ENCODE measurements at places on chromosomes 5 and 9. TPM values are rescaled to one million over a fixed set of nuclear protein-coding genes. Genes with fewer than 3 reads are reported as not detected.

DNA sequence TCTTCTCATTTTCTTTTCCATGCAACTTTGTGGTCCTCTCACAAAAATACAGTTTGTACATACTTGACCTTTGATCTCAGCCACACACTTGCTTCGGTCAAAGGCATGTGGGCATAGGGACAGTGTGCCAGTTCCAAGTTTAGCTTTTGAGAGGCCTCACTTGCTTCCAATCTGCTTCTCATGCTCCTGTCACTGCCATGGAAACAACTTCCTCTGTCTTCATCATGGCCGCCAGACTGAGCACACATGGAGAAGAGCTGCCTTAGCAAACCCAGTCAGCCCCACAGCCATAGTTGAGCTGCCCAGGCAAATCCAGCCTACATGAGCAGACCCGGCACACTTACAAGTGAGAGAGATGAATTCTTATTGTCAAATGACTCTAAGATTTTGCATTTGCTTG is 138.2 kb upstream of the TUSC1 start:
- no peaks in the 10 kb centered on the region for H3K4me1 ChIP-seq
- H3K4me3 ChIP-seq, result no peak overlapping the region
- no peaks in the 10 kb centered on the region for H3K36me3 ChIP-seq
- no peaks in the 10 kb centered on the region for H3K27me3 ChIP-seq

DNA sequence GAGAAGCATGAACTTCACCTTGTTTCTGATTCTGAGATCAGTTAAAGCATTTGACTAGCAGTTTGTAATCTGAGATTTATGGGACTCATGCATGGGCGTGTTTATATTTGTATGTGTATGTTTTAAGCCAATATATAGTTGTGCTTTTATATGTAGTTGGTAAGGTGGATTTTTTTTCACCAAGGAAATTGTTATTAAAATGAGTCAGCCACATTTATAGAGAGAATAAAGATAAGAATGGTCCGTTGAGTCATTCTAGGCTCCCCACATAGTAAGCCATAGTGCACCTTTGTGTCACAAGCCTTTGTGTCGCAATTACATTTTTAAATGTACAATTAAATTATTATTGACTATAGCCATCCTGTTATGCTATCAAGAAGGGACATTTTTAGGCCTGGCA is 89.0 kb downstream of the NLN start:
- no peaks in the 10 kb centered on the region for H3K27me3 ChIP-seq
- peaks cover 26% of the 10 kb centered on the region for H3K4me1 ChIP-seq
- peaks cover 8% of the 10 kb centered on the region for H3K36me3 ChIP-seq
- no peak overlapping the region for H3K4me3 ChIP-seq

- no peak overlapping the region for H3K27ac ChIP-seq
- H3K27me3 ChIP-seq, result no peaks in the 10 kb centered on the region
- no peak for DNase-seq
- no peaks in the 10 kb centered on the region for H3K36me3 ChIP-seq
- no peaks in the 10 kb centered on the region for H3K4me1 ChIP-seq
Observed at GRCh38 chr5:29193972-29194371, 1999.5 kb upstream of the CDH6 start.

- no peaks in the 10 kb centered on the region for H3K36me3 ChIP-seq
- H3K27ac ChIP-seq, result no peak overlapping the region
- H3K27me3 ChIP-seq, result no peaks in the 10 kb centered on the region
- H3K4me3 ChIP-seq, result no peak overlapping the region
- no peak for DNase-seq
Observed at GRCh38 chr5:157259699-157260098, 6.2 kb upstream of the CYFIP2 start.

GRCh38 chr9:20989923-20990341 is 41.5 kb downstream of the HACD4 start:
- H3K27ac ChIP-seq, result no peak overlapping the region
- H3K4me1 ChIP-seq, result no peaks in the 10 kb centered on the region
- H3K27me3 ChIP-seq, result no peaks in the 10 kb centered on the region

Gene WDR31
- 2.1 TPM for total RNA-seq

DNA sequence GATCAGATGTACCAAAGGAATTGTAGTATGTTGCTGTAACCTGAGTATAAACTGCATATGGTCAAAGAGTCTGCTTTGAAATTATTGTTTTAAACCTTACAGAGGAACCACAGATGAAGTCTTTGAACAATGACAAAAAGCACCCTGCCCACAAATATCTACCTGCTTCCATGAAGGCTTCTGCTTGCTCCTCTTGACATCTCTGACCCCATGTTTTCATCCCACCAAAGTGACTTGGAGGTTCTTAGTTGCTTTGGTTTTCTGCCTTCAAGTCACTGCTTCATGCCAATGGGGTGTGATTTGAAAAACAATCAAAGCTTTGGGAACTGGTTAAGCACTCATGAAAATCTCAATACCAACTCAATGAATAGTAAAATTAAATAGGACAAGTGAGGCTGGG is 194.6 kb upstream of the ACTBL2 start:
- no peak overlapping the region for H3K4me3 ChIP-seq
- no peak overlapping the region for H3K27ac ChIP-seq
- H3K36me3 ChIP-seq, result no peaks in the 10 kb centered on the region
- DNase-seq, result no peak

DNA sequence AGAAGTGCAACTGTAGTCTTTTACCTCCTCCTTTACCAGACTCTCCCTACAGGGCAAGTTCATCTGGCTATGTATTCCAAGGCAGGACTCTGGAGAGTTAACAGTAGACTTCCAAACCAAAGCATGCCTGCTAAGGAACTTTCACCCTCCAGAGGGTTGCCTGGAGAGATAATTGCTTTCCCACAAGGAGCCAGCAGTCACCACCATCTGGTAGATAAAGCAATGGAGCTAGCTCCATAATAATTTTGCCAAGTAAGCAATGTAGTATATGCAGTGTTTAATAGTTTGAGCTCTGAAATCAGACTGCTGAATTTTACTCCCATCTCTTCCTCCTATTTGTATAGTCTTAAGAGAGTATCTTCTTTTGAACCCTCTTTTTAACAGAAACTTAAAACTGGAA is 566.8 kb upstream of the PTGER4 start:
- no peaks in the 10 kb centered on the region for H3K36me3 ChIP-seq
- DNase-seq, result no peak
- no peak overlapping the region for H3K27ac ChIP-seq
- no peaks in the 10 kb centered on the region for H3K27me3 ChIP-seq
- no peak overlapping the region for H3K4me3 ChIP-seq

DNA sequence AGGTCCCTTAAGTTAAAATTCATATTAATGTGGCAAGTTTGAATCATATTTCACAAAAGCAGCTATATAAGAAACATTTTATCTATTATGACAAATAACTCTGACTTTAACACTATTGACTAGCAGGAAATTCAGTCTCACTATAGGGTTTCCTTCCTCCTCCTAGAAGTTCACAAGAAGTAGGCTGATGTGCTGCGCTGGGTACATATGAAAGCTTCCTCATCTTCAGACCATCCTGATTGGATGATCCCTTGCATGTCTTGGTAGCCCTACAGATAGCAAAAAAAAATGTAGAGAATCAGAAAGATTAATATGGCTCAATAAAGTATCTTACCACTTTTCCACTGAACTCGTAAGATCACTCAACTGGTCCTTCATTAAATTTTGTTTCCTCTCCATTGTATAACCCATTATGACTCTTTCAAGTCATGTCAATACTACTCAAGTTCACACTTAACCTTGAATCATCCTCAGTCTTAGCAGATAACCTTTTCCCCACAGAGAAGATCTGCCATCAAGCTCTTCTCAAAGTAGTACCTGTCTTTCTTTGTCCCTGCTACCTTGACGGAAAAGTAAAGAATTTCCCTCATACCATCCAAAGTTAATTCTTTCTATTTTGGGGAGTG is 11.5 kb upstream of the PSIP1 start:
- H3K36me3 ChIP-seq, result no peaks in the 10 kb centered on the region
- H3K4me1 ChIP-seq, result no peaks in the 10 kb centered on the region
- H3K4me3 ChIP-seq, result no peak overlapping the region

DNA sequence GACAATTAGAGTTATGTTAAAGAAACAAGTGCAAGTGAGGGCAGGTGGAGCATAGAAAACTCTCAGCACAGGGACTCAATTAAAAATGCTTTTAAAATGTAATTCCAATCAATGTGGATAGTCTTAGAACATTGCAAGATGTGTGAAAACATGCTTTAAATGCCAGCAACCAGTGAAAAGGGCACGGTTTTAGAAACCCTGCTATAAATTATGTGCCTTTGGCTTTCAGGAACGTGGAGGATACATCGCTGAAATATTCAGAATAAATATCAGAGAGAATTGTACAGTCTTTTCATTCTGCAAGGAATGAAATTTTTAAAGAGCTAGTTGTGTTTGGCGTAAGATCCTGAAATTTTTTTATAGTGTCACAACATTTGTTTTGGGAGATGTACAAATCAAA is 101.1 kb downstream of the TLE4 start:
- H3K27me3 ChIP-seq, result no peaks in the 10 kb centered on the region
- H3K4me1 ChIP-seq, result no peaks in the 10 kb centered on the region
- no peak overlapping the region for H3K27ac ChIP-seq
- DNase-seq, result no peak

DNA sequence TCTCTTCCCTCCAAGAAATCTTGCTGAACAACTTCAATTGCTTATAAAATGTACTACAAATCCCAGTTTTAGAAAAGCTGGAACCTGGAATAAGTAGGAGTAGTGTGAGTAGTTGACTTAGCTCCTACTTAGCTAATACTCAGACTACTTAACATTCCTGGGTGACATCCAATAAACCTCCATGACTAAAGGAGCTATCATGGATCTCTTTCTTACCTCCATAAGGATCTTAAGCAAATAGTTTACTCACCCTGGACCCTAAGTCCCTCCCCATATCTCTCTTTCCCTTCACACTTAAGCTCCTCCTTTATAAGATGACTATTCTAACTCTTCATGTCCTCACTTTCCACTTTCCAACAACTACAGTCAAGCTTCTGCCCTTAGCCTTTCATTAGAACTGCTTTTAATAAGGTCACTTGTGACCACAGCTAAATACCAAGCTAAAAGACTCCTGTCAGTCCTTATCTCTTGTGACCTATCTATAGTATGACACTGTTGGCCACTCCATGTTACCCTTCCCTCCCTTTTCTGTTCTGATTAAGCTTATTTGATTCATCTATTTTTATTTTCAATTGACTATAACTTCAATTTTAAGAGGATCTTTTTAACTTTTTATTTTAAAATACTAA is 194.9 kb downstream of the RFX3 start:
- DNase-seq, result no peak
- no peaks in the 10 kb centered on the region for H3K27me3 ChIP-seq
- no peak overlapping the region for H3K27ac ChIP-seq
- H3K36me3 ChIP-seq, result no peaks in the 10 kb centered on the region
- no peaks in the 10 kb centered on the region for H3K4me1 ChIP-seq

Gene FOXI1
- total RNA-seq, result 2.4 TPM

- no peak overlapping the region for H3K27ac ChIP-seq
- H3K4me1 ChIP-seq, result no peaks in the 10 kb centered on the region
- DNase-seq, result no peak
- no peak overlapping the region for H3K4me3 ChIP-seq
Observed at GRCh38 chr5:305050-305449, 16.5 kb upstream of the AHRR start.

- H3K27ac ChIP-seq, result no peak overlapping the region
- DNase-seq, result no peak
Observed at GRCh38 chr5:135890296-135890695, 5.3 kb downstream of the IL9 start.

Gene BARHL1
- total RNA-seq, result not detected

Gene KIF12
- total RNA-seq, result 1.4 TPM

DNA sequence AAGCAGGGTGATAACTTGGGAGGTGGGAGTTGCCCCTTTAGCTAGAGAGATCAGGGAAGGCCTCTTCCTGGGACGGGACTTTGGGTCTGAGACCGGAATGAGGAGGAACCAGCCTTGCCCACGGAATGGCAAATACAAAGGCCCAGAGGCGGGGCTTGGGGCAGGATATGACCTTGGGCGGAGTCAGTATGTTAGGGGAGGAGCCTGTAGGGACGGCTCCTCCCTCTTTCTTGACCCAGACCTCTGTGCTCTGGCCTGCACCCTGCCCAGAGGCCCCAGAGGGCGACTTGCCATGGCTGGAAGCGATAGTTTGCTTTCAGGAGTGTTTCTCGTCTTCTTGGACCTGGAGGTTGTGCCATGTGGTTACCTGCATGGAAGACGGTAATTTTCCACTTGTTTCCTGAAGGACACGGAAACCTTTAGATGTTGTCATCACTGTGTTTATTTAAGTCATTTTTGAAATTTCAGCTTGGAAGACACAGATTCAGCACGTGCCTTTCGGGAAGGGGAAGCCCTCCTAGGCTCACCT is 85.6 kb downstream of the DAB2IP start:
- peak overlapping the region; percentile 85 for H3K27ac ChIP-seq
- H3K36me3 ChIP-seq, result no peaks in the 10 kb centered on the region
- no peak for DNase-seq
- H3K27me3 ChIP-seq, result no peaks in the 10 kb centered on the region
- peaks cover 69% of the 10 kb centered on the region for H3K4me1 ChIP-seq

GRCh38 chr5:132222649-132223038 is 5.0 kb downstream of the P4HA2 start:
- no peak overlapping the region for H3K27ac ChIP-seq
- H3K4me1 ChIP-seq, result peaks cover 78% of the 10 kb centered on the region
- H3K36me3 ChIP-seq, result no peaks in the 10 kb centered on the region
- DNase-seq, result no peak
- no peaks in the 10 kb centered on the region for H3K27me3 ChIP-seq

Gene GAPT
- total RNA-seq, result 0.42 TPM

- no peak for DNase-seq
- H3K27ac ChIP-seq, result no peak overlapping the region
- no peaks in the 10 kb centered on the region for H3K36me3 ChIP-seq
- no peaks in the 10 kb centered on the region for H3K27me3 ChIP-seq
- no peaks in the 10 kb centered on the region for H3K4me1 ChIP-seq
Observed at GRCh38 chr9:25889661-25890060, 211.4 kb upstream of the TUSC1 start.

Gene GARIN3
- total RNA-seq, result not detected

DNA sequence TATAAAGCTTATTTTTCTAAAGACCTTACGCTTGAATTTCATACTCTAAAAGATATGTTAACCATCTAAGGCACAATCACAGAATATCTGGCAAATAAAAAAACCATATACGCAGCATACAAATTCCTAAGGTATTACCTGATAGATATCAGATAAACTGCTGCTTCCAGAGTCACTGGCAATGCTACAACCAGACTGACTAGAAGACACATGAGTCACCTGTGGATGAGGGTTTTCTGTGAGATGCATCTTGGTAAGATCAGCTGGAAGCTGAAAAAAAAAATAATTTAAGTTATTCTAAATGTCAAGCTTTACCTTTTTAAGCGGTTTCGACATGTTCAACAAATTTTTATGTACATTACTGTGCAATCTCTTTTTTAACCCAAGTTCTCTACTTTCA is 113.8 kb downstream of the RAPGEF6 start:
- no peak for DNase-seq
- H3K4me1 ChIP-seq, result no peaks in the 10 kb centered on the region
- H3K27ac ChIP-seq, result no peak overlapping the region
- H3K27me3 ChIP-seq, result no peaks in the 10 kb centered on the region
- peaks cover 4% of the 10 kb centered on the region for H3K36me3 ChIP-seq
- no peak overlapping the region for H3K4me3 ChIP-seq

Gene PCDHB7
- total RNA-seq, result 0.85 TPM

DNA sequence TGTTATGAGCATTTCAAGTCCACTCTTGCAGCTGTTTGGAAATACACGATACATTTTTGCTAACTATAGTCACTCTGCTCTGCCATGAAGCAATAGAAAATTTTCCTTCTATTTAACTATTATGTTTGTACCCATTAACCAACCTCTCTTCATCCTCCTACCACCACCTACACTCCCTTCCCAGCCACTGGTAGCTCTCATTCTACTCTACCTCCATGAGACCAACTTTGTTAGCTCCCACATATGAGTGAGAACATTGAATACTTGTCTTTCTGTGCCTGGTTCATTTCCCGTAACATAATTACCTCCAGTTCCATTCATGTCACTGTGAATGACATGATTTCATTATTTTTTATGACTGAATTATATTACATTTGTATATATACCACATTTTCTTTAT is 505.9 kb upstream of the CCNG1 start:
- no peaks in the 10 kb centered on the region for H3K27me3 ChIP-seq
- no peak for DNase-seq
- no peak overlapping the region for H3K4me3 ChIP-seq
- H3K36me3 ChIP-seq, result no peaks in the 10 kb centered on the region

Gene SLC45A2
- total RNA-seq, result 1.2 TPM

All from suprapubic skin (tissue), 4 donors.